Stimulated activated CD4-positive, alpha-beta T cell treated with anti-CD3 and anti-CD28 coated beads, Interleukin-12 subunit alpha, Interleukin-12 subunit beta, amount 100 ng/mL, for 48 hours (primary cell): ENCODE measurements at places on chromosomes 16 and 17.

DNA sequence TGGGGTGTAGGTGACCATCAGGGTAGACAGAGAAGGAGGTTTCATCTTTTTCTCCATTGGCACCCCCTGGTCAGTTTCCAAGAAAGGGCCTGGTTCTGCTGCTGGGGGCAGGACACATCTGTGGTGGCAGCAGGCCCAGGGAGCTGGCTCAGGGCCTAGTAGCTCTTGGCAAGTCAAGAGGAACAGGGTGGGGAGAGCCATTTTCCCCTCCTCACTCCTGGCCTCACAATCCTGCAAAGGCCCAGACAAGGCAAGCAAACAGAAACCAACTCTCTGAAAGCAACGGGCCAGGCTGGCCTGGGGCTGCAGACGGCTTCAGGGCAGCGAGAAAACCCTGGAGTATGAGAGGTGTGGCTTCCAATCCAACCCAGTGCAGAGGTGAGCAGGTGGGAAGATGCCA lies 192.9 kb upstream of the DYNLRB2 start:
- no peak for DNase-seq

DNA sequence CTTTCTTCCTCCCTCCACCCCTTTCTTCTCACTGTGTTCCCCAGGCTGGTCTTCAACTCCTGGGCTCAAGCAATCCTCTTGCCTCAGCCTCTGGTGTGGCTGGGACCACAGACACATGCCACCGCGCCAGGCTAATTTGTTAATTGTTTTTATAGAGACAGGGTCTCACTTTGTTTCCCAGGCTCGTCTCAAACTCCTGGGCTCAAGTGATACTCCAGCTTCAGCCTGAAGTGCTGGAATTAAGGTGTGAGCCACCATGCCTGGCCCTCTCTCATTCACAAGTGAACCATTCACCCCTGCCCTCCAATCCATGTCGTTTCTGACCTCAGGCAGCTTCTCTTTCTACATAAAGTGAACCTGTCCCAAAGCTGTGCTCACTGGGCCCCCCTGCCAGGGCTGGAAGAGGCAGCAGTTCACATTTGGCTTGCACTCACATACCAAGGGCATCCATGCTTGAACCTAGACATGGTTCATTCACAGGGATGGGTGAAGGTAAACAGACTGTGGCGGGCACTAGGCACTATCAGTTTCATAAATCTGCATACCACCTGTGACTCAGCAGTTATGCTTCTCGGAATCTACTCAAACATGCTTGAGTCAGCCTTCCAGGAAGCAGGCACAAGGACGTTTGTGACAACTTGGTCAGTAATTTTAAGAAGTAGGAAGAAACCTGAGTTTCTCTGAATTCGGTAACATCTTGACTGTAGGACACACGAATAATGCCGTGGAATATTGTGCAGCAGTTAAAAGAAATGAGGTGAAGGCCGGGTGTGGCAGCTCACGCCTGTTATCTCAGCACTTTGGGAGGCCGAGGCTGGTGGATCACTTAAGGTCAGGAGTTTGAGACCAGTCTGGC lies 6.0 kb upstream of the RNF213 start:
- DNase-seq: peak; percentile 79

GRCh38 chr17:52751051-52751450 lies 592.5 kb upstream of the CA10 start:
- no peak for DNase-seq

- no peak for DNase-seq
Observed at GRCh38 chr17:17385491-17385890, 82.3 kb downstream of the NT5M start.

- DNase-seq: no peak
Observed at GRCh38 chr17:80177986-80178595, 8.3 kb downstream of the CARD14 start.

DNA sequence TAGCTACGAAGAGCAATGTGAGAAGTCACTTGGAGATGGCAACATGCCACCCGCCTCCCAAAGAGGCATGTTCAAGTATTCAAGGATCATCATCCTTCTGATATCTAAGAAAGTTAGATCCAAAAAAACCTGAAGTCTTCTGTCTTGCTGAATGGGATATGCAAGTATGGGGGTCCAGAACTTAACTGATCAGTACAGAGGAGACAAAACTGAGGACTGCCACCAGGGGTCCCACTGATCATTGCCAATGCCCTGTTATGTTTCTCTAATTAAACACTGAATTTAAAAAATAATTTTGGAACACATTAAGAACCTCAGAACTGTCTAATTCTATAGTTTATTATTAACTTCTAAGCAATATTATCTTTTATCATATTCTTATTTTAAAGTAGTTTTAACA lies 99.7 kb downstream of the CDH8 start:
- DNase-seq: no peak

GRCh38 chr16:11140867-11141266 lies 115.1 kb downstream of the SOCS1 start:
- DNase-seq: no peak

GRCh38 chr17:17510456-17511292 lies 14.5 kb upstream of the RASD1 start:
- no peak for DNase-seq

DNA sequence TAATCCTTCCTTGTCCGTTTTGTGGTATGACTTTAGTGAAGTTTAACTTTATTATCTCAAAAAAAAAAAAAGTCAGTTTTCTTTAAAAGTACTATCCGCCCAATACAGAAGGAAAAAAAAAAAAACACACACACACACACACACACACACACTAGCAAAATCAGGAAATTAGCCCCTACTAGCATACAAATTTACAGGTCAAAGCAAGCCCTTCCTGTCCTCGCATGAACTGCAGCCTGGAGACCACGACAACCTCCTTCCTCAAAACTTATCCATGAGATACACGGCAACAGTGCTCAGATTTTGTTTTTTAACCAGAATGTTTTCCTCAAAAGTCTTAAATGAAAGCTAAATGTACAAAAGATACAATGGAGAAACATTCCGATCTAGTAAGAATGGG lies 16.2 kb downstream of the NCOR1 start:
- DNase-seq: no peak

- DNase-seq: no peak
Observed at GRCh38 chr16:73347500-73348375, 299.8 kb upstream of the ZFHX3 start.

DNA sequence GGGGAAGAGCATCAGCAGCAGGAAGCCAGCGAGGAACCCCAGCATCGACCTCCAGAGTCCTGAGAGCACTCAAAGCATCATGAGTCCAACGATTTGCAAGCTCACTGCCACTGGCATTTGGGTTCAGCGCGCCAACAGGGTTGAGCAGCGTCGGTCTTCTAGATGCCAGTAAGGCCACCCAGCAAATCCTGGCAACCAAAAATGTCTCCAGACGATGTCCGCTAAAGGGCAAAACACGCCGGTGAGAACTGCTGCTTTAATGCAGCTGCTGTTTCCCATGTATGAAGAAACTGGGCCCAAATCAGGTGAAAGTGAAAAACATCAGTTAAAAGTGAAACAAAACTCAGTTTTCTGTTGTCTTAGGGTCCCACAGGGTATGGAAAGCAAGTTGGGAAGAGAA lies 70.2 kb downstream of the ANKRD11 start:
- no peak for DNase-seq

- no peak for DNase-seq
Observed at GRCh38 chr17:73261952-73262675, 434 bp upstream of the CPSF4L start.

DNA sequence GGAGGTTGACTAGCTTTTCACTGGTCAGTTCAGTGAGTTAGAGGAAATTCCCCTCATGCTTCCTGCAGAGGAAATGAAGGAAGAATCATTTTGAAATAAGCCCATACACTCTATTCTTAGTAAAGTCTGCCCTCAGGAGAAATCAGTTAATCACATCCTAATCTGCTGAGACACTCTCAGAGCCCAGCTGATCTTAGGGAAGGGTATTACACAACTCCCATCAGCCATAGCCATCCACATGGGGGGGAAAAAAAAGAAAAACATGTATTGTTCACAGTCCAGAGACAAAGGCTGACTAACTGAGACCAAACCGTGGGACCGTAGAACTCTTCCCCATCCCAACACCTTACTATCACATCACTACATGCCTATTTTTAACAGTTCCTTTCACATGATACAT lies 722.3 kb downstream of the CDH8 start:
- DNase-seq: no peak

- DNase-seq: no peak
Observed at GRCh38 chr16:12793865-12794240, 9.8 kb downstream of the CPPED1 start.

DNA sequence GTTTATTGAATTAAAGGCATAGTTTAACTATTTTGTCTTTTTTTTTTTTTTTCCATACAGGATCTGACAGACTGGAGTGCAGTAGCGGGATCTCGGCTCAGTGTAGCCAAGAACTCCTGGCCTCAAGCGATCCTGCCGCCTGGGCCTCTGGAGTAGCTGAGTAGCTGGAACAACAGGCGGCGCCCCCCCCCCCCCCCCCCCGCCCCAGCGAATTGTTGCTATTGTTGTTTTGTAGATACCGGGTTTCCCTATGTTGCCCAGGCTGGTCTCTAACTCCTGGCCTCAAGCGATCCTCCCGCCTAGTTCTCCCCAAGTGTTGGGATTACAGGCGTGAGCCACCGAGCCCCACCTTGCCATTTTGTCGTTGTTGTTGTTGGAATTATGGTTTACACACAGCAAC lies 1.3 kb upstream of the CENPV start:
- no peak for DNase-seq

GRCh38 chr16:57381791-57382534 lies 9.7 kb downstream of the CX3CL1 start:
- DNase-seq: no peak

GRCh38 chr16:13571036-13571435 lies 348.9 kb upstream of the ERCC4 start:
- DNase-seq: no peak

DNA sequence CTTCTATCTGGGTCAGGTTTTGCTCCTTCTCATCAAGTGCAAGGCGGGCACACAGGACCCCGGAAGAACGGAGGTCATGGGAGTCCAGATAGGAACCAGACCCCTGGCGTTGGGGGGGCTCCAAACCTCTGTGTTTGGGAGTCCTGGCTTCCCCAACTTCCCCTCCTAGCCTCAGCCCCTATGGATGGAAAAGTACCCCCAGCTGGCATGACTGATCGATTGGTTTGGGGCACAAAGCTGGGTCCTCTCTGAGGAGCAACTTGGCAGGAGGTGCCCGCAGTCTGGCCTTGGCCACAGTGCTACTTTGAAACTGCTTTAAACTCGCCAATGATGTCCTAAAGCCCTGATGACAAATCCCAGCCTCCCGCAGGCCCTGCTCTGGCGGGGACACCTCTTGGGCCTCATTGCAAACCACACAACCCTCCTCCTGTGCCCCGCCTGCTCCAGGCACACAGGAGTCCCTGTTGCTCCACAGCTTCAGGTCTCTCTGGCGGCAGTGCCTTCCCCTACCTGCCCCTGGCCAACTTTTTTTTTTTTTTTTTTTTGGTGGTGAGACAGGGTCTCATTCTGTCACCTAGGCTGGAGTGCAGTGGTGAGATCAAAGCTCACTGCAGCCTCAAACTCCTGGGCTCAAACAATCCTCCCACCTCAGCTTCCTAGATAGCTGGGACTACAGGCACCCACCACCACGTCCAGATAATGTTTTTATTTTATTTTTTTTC lies 38.0 kb upstream of the SNN start:
- no peak for DNase-seq

- DNase-seq: no peak
Observed at GRCh38 chr16:85994492-85995490, 95.8 kb downstream of the IRF8 start.

GRCh38 chr16:56866955-56867830 lies 2.2 kb downstream of the SLC12A3 start:
- peak; percentile 63 for DNase-seq

DNA sequence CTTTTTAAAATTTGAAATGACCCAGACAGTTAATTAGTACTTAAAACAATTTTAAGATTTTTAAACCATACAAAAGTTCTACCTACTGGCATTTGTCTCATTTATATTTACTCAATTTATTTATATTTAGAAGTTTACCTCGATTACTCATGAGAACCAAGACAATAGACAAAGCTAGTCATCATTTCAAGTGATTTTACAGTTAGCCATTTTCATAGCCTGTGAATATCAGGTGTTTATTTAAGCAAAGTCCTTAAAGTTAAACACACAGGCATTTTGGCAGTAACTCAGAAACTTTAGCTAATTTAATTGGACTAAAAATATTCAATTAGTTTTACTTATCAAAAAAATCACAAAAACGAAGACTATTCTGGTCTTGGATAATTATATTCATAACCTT lies 101.6 kb upstream of the KIF2B start:
- no peak for DNase-seq

- DNase-seq: no peak
Observed at GRCh38 chr16:8517280-8517679, 73.0 kb downstream of the TMEM114 start.

DNA sequence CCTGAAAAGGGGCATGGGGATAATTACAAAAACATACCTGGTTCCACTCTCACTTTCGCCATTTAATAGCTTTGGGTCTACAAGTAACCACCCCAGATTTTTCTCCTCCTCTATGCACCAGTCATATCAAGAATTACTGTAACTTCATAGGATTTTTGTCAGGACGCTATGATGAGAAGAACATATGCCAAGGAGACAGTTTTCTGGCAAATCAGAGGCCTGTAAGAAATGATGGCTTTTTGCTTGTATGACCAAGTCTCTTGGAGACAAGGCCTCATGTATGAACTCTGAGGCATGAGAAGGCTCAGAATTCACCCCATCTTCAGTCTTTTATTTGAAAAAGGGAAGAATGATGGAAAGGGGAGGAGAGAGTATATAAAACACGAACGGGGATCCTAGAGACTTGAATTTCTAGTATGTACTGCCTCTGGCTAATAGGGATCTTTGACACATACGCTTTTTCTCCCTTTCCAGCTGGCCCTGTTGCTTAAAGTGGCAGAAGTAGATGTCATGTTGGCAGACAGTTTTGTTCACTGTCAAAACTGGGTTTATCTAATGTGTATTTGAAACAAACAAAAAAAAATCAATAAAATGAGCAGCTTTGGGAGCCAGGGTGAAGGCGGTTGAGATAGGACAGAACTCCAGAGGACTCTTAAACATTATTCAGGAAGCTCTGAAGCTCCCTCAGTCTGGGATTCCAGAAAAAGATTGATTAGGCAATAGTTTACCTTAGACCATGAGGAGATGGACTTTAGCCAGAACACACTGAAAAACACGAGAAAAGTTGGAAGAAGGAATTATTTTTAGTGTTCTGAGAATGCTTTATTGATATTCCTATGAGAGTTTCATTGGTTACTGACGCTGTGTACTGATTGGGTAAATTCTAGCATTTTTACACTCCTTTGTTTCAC lies 656.6 kb downstream of the WWOX start:
- no peak for DNase-seq

DNA sequence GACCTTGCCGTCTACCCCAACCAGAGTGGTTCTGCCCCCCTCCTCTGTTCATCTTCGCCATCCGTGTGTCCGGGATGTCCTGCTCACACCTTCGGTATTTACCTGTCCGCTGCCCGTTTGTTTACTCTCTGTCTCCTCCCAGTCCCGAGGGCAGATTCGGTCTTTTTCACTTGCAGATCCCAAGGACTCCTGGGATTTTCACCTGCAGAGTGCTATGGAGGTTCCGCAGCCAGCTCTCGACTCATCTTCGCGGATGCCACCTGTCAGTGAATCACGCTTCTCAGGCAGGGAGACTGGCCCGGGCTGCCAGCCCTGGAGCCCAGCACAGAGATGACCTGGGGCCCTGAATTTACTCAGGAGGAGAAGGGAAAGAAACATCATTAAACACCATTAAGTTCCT lies 8.1 kb downstream of the CRISPLD2 start:
- no peak for DNase-seq

- DNase-seq: no peak
Observed at GRCh38 chr17:47982645-47983390, 11.9 kb downstream of the CDK5RAP3 start.
